ENCODE measurements at places on chromosomes 16 and 17. TPM values are rescaled to one million over a fixed set of nuclear protein-coding genes. Genes with fewer than 3 reads are reported as not detected.

Gene HID1
- total RNA-seq: 1.2 TPM

Gene FBXW10
- total RNA-seq: 0.22 TPM

Gene PRDM7
- not detected for total RNA-seq

Gene SLC13A2
- not detected for total RNA-seq

Gene OR1G1
- total RNA-seq: not detected

Gene USP43
- 0.12 TPM for total RNA-seq

Gene ARHGAP44
- total RNA-seq: not detected

Gene CBFA2T3
- total RNA-seq: 0.51 TPM

Gene CACNG3
- not detected for total RNA-seq

Gene DRC7
- total RNA-seq: not detected

Gene MGAT5B
- 4.4 TPM for total RNA-seq

Gene MEIOC
- 0.07 TPM for total RNA-seq

Gene FOXN1
- not detected for total RNA-seq

Gene IRX3
- 3.6 TPM for total RNA-seq

Gene SULT1A2
- 0.63 TPM for total RNA-seq

Measured in T-helper 1 cell treated with Interleukin-12 subunit alpha and Interleukin-12 subunit beta and Interleukin-4 antibody, amounts not matched to agents 30 ng/mL and 1 ng/mL, for 36 hours (primary cell).